H1 (cell line): ENCODE measurements at places on chromosomes 2 and 18.

- DNase-seq, result no peak
Observed at GRCh38 chr18:7521226-7521856, 45.8 kb upstream of the PTPRM start.

DNA sequence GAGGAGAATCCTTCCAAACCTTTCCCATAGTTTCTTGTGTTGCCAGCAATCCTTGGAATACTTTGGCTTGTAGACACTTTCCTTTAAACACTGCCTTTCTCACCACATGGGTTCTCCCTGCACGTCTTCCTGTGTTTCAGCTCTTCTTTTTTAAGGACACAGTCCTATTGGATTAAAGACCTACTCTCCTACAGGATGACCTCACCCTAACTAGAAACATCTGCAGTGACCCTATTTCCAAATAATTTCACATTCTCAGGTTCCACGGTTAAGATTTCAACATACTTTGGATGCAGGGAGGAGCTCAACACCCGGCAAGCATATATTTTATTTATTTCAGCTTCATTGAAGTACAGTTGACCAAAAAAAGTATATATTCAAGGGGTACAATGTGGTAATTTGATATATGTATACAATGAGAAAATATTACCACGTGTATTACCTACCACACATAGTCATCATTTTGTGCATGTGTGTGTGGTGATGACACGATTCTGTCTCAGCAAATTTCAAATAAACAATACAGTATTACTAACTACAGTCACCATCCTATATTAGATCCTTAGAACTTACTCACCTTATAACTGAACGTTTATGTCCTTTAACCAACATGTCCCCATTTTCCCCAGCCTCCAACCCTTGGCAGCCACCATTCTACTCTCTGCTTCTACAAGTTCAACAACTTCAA lies 745.0 kb downstream of the CBLN2 start:
- DNase-seq, result no peak

- DNase-seq, result no peak
Observed at GRCh38 chr2:43894743-43895142, 56.0 kb downstream of the ABCG8 start.

- no peak for DNase-seq
Observed at GRCh38 chr2:179661986-179662385, 199.4 kb downstream of the ZNF385B start.

DNA sequence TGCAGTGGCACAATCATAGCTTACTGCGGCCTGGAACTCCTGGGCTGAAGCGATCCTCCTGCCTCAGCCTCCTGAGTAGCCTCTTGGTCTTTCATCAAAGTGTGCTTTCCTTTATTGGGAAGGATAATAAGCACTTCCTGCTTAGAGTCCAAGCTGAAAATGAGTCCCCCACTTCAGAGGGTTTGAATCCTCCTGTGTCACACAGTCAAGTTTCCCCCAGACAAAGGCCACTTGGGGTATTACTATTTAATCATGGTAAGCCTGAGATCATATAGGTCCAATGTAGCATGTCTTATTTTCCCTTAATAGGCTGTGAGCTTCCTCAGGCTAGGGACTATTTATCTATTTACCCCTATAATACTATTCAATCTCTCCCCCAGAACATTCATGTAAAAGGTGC lies 11.4 kb upstream of the KIAA2012 start:
- no peak for DNase-seq

- no peak for DNase-seq
Observed at GRCh38 chr2:86518481-86518880, 44.8 kb downstream of the CHMP3 start.

DNA sequence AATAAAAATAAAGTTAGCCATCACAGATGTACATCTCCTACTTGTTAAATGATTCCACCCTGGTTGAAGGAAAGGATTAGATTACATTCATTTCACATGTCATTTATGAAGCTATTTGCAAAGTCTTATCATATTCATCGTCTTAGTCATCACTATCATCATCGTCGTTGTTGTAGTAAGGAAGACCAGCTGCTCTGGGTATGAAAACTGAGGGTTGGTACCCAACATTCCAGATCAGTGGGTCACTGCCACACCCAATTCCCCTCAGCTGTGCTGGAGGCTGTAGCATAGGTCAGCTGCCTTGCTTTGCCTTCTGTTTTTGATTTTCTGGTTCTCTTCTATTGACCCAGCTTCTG lies 20.9 kb upstream of the CCBE1 start:
- DNase-seq, result no peak

- no peak for DNase-seq
Observed at GRCh38 chr2:169715379-169716237, 18.0 kb upstream of the KLHL23 start.

DNA sequence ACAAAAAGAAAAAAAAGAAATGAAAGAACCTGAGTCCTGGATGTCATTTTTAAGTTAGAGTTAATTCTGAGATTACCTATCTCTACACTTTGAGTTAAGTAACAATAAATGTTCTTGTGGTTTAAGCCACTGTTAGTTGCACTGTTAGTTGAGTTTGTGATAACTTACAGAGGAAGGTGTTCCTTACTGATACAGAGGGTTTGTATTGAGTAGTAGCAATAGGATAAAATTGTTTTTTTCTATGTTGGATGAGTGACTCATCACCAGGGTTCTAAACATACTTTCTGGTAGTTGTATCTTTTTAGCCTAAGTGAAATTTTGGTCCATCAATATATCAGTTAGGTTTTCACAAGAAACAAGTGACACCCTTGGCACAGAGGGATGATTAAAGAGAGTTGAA lies 4.0 kb upstream of the LCLAT1 start:
- no peak for DNase-seq

- DNase-seq, result no peak
Observed at GRCh38 chr2:241255542-241256167, 59.8 kb downstream of the HDLBP start.

- DNase-seq, result no peak
Observed at GRCh38 chr2:108444941-108445840, 3.8 kb upstream of the GCC2 start.

DNA sequence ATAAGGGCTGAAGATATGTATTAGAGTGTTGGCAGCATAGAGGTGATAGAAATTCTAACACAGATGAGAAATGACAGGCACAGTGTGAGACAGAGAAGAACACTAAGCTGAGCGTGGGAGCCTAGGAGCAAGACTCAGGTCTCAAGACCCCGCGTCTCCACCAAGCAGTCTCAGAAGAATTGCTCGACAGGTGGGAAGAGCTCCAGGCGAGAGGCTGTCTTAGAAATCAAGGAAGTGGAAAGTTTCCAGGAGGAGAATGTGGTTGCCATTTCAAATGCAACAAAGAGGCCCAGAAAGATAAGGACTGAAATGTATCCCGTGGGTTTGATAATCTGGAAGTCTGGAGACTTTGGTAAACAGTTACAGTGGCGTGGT lies 31.5 kb upstream of the CAB39 start:
- DNase-seq, result no peak

DNA sequence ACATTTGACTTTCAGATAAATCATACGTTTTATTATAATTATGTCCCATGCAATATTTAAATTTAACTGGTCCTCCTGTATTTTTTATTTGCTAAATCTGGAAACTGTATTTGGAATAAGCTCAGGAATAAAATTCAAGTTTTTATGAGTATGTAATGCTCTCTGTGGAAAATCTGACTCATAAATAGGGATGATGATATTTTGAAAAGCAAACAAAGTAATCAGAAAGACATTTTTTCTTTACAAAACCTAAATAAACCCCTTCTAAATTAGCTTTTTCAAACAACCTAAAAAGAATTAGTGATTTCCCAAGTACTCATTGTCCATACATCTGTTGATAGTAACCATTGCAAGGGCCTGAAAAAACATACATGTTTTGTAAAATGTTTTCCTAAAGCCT lies 41.1 kb downstream of the ASB1 start:
- DNase-seq, result no peak

DNA sequence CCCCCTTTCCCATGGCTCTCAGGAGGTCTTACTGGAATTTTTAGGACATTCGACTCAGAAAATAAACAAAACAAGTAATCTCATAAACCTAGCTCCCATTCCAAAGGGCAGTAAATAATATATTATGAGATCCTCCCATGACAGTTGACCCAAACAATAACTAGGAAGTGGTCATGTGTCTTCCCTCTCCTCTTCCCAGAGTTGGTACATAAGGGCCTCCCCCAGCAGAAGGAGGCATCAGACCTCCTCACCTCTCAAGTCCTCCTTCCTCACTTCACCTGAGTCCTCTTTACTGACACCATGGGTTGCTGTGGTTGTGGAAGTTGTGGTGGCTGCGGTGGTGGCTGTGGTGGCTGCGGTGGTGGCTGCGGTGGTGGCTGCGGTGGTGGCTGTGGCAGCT lies at the start of gene SCYGR7:
Gene SCYGR7, plus strand, starts transcription at position 301 of the 400 bp plus-strand sequence. Its CDS starts 0 bp downstream, at position 301.
- no peak for DNase-seq

DNA sequence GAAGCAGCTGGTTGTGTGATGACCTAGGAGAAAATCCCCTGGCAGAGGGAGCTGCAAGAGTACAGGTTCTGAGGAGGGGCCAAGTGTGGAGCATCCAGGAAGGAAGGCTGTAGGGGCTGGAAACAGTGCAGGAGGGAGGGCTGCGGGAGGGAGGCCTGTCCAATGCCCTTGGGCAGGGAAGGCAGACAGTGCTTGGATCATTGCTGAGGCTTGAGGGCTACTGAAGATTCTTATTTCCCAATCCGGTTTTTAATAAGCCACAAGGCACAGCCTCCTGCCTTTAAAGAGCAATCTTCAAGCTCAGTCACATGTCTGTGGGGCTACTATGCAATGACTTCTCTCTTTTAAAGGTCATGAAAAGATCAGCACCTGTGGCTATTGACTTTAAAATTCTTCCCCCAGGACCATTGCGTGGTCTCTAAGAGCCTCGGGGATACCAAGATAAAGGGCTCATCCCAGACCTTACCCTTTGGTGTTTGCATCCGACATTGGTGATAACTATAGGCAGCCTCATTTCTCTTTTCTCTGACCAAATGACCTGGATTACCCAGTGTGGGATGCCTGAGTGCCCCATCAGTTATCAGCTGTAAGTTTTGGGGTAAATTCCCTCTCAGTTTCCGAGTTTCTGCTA lies 149.6 kb downstream of the DOCK10 start:
- DNase-seq, result no peak

GRCh38 chr2:181183878-181184542 lies 203.6 kb downstream of the UBE2E3 start:
- no peak for DNase-seq

DNA sequence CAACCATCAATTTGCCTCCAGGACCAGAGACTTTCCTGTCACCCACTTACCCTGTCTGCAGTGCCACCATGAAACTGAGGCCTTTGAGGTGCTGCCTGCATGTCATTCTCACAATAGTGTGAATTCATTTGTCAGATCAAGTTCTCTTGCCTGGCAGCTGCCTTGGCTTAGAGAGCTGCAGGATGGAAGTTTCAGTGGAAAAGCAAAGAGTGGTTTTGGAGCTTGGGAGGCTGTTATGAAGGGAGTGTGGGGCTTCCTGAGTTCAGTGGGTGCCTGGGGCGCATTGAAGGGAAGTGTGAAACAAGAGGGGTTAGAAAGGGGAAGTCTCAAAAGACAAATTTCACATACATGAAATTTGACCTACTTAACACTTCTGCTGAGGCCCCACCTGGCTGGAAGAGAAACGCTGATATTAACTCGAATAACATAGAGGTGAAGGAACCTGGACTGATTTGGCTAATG lies 7.9 kb upstream of the LBH start:
- DNase-seq, result no peak

GRCh38 chr2:86414996-86415395 lies 26.2 kb upstream of the KDM3A start:
- no peak for DNase-seq

- no peak for DNase-seq
Observed at GRCh38 chr18:9348079-9348671, 13.6 kb downstream of the TWSG1 start.

- DNase-seq, result no peak
Observed at GRCh38 chr2:134320930-134321329, 67.1 kb downstream of the MGAT5 start.

GRCh38 chr2:113370478-113371091 lies 66.9 kb upstream of the ZNG1B start:
- peak; percentile 66 for DNase-seq

DNA sequence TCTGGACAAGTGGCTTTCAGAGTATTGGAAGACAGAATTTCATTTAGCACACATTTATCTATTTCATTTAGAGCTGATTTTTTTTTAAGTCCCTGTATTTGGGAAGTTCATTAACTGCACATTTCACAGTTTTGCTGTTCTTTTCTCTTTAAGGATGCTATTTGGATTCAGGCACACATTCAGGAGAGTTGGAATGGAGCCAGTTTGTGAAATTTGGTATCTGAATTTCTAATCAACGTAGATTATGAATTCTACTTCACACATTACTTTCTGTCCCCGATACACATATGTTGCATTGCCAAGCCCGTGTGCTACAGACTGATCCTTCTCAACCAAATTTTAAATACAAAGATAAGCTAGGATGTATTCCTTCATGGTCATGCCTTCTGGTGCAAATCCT lies 503.9 kb downstream of the IRS1 start:
- DNase-seq, result no peak

GRCh38 chr2:232981356-232981755 lies 31.7 kb downstream of the NGEF start:
- DNase-seq, result no peak

DNA sequence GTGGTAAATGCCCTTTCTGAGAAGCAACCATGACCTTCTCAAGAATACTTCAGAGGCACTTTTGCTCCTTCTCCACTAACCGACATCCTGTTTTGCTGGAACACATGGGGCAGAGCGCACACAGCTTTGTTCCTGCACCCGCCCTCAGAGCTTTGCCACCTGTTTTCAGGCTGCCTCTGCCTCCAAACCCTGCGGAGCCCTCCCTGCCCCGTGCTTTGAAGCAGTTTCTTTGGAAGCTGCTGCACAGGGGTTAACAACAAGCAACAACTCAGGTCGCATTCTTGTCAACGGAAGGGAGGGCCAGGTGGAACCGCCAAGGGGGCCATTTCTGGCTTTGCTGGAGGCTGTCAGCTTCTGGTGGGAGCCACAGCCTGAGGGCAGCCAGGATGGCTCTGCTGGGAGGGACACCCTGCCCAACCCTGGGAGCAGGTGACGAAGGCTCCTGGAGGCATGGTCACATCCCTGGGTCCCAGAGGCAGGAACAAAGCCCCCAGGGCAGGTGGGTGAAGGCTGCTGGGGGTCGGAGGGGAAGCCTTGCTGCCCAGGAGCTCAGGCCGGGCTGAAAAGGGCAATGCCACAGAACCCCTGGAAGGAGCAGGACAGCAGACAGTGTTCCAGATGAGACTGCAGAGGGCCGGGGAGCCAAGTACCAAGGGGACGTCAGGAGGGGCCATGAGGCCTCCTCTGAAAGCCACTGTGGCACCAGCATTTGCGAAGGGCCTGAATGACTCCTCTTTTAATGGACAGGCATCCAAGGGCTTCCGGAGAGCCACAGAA lies 46.8 kb downstream of the MRPS5 start:
- no peak for DNase-seq

GRCh38 chr18:39375066-39375465 lies 1809.5 kb upstream of the CELF4 start:
- no peak for DNase-seq

DNA sequence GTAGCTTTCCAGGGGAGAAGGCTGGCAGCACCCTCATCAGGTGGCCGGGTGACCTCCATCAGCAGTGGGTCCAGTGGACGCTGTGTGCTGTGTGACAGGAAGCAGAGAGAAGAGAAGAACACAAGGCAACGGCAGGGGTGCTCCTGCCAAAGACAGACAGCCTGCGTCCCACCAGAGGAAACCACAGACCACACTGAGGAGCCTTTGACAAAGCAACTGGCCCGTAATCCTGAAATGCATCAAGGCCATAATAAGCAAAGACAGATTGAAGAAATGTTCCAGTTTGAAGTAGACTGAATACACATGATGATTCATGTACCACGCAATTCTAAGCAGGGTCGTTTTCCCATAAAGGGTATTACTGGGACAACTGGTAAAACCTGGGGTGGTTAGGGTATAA lies 172.4 kb downstream of the FBXO15 start:
- DNase-seq, result no peak

- DNase-seq, result no peak
Observed at GRCh38 chr2:229873123-229873581, 48.7 kb downstream of the TRIP12 start.
